ENCODE measurements at places on chromosomes 12 and 14.
A peak's percentile ranks its signal among the peaks of the same experiment; 100 is the strongest.

DNA sequence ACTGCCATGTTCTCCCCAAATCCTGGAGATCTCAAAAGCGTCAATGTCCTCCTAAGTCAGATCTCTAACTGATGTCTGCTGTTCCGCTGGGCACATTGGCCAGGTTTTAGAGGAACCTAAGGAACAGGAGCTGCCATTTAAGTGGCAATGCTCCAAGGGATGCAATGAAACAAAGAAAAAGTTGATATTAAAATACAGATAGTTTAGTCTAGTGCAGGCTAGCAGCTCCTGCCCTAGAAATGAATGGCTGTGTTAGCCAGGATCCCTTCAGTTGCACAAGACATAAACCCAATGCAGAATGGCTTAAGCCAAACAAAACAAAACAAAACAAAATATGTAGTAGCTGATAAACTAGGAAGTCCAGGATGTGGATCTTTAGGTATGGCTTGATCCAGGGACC, 144.1 kb downstream of the HMGA2 start:
- no peak for DNase-seq

GRCh38 chr14:20751963-20752562, 6.4 kb downstream of the EDDM3A start:
- no peak for DNase-seq

DNA sequence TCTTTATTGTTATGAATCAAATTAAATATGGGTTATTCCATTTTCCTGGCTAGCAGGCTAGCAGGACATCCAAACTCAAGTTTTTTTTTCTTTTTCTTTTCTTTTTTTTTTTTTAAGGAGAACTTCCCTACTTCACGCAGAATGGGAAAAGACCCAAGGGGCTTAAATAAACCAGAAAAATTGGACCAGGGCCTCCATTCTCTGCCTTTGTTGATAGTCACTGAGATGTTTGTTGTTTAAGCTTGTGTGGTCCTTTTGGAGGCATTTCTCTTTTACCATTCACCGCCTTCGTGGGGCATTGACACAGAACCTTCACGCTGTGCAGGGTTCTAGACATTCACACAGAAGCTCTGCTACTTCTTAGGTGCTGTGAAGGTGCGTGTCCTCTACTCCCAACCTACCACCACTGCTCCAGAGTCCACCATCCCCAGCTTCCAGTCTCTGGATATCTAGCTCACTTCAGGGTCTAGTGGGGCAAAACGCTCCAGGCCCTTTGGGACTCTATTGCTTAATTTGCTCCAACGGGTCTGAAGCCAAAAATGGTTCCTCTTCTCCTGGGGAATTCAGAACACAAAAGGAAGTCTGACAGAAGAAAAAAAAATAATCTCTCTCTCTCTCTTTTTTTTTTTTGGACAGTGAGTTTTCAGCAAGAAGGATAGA, 301.3 kb downstream of the AEBP2 start:
- DNase-seq = no peak

- DNase-seq = no peak
Measured at GRCh38 chr12:113650476-113650875, 178.8 kb upstream of the LHX5 start.

- no peak for DNase-seq
Measured at GRCh38 chr14:95320078-95320895, 579 bp upstream of the CLMN start.

- DNase-seq = no peak
Measured at GRCh38 chr12:48291511-48291910, 59.2 kb downstream of the ZNF641 start.

GRCh38 chr12:3554371-3555115, 63.5 kb downstream of the PRMT8 start:
- DNase-seq = no peak

GRCh38 chr14:53391631-53392285, 238.6 kb upstream of the DDHD1 start:
- peak; percentile 90 for DNase-seq

DNA sequence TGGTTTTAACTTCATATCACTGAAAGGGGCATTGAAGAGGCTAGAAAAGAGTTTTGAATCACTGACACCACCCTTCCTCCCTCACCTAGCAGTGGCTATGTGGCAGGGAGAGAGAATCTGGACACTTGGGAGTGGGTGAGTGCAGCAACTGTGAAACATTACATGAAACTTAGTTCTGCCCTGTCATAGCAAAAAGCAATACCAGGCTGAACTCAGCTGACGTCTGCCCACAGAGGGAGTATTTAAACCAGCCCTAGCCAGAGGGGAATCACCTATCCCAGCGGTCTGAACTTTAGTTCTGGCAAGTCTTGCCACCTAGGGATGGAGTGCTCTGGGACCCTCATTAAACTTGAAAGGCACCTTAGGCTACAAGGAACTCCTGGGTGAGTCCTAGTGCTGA, 20.7 kb upstream of the UNC79 start:
- DNase-seq = no peak

DNA sequence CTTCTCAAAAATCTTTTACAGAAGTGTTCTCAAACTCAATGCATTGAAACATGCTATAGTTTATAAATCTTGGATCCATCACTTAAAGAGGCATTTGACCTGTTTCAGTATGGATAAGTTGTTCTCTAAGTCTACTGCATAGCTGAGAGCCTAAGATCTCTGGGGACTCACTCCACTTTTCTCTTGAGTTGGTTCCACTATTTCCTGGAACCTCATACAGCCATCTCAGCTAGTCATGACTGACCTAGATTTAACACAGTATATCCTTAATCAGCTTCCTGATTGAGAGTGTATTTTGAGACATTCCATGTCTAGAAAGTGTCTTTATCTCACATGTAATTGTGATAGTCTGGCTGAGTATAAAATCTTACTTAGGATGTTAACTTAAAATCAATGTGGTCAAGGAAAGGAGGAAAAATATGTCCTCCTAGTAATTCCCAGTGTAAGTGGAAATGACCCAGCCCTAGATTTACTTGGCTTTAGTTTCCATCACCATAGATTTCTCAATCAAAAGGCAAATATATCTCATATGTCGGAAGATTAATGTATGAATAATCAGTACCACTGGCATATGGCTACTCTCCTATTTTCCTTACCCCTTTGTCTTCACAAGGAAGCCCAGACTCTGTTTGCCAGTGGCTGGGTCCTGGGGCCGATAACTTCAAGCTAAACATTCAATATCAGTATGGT, 61.9 kb downstream of the KICS2 start:
- DNase-seq = no peak

GRCh38 chr14:93025055-93025454, 90.7 kb downstream of the ITPK1 start:
- no peak for DNase-seq

DNA sequence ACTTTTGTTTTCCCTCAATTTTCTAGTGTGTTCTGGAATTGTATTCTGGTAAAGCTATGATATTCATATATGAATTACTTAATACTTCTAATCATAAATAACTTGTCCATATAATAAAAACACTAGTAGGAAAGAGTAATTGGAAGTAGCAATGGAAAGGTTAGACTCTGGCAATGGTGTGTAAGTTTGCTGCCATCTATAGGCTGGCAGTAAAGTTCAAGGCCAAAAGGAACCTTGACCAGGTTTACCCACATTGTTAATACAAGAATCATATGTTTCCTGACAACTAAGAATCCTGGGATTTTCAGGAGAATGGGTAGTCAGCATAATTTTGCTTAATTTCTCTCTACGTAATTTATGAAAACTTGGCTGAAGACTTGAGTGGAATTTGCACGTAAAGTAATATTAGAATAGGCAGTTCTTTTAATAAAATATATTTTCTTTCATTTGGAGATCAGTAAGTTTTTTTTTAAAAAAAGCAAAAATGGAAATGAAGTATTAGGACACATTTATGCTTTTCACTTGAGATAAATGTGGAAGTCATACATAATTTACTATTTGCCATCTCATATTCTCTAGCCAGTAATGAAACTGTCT, 926.7 kb downstream of the GALC start:
- peak; percentile 4 for DNase-seq

GRCh38 chr14:93081876-93082570, 33.7 kb downstream of the ITPK1 start:
- DNase-seq = no peak

DNA sequence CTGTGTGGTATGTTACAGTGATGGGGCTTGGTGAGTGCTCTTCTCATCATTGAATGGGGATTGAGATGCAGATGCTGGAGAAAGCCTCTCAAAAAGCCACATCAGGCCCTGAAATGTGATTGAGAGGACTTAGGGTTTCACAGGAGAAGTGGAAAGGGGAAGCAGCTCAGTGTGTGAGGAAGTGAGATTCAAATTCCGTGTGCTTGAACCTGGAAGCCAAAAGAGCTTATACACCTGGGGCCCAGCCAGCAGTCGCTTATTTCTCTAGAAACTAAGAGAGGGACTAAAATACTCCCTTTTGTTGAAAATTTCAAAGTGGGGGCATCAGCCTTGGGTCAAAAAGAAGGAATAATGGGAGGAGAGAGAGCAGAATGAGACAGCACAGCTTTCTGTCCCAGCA, 39.1 kb upstream of the GZMB start:
- DNase-seq = no peak

GRCh38 chr14:69828354-69828753, 31.3 kb upstream of the SLC10A1 start:
- DNase-seq = no peak

GRCh38 chr14:79294499-79294898, 916.8 kb downstream of the DIO2 start:
- DNase-seq = peak; percentile 55

Measured in IMR-90 (cell line).